ENCODE measurements at places on chromosomes 11 and 22.

- no peak for DNase-seq
Measured at GRCh38 chr22:32699686-32700085, 101.8 kb upstream of the TIMP3 start.

DNA sequence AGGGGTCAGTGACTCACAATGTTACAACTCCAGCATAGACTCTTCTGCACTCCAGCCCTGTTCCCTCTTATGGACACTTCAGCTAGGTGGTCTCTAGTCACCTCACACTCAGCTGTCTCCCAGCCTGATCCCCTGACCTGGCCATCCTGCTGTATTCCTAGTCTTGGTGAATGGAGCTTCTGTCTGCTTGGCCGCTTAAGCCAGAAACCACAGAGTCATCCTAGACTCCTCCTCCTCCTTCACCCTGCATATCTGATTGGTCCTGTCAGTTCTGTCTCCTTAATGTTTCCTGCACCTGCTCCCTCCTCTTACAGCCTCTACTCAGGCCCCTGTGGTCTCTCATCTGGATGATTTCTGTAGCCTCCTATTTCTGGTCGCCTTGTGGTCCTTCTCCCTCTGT is 144.9 kb downstream of the HIPK3 start:
- no peak for DNase-seq

- DNase-seq, result no peak
Measured at GRCh38 chr11:121435551-121436511, 16.3 kb upstream of the SORL1 start.

GRCh38 chr22:22872722-22873708 is 14.6 kb upstream of the IGLL5 start:
- no peak for DNase-seq

- no peak for DNase-seq
Measured at GRCh38 chr11:6568191-6568918, 35.1 kb downstream of the RRP8 start.
